ENCODE measurements at places on chromosomes 11 and 22. TPM values are rescaled to one million over a fixed set of nuclear protein-coding genes. Genes with fewer than 3 reads are reported as not detected.

- no peak for DNase-seq
Measured at GRCh38 chr11:128905345-128906184, 14.4 kb downstream of the KCNJ5 start.

- DNase-seq = no peak
Measured at GRCh38 chr11:63901660-63902059, 15.3 kb downstream of the RCOR2 start.

- DNase-seq = peak; percentile 36
Measured at GRCh38 chr22:31604137-31604705, 57.8 kb downstream of the PISD start.

- no peak for DNase-seq
Measured at GRCh38 chr11:82523141-82523540, 210.5 kb downstream of the FAM181B start.

DNA sequence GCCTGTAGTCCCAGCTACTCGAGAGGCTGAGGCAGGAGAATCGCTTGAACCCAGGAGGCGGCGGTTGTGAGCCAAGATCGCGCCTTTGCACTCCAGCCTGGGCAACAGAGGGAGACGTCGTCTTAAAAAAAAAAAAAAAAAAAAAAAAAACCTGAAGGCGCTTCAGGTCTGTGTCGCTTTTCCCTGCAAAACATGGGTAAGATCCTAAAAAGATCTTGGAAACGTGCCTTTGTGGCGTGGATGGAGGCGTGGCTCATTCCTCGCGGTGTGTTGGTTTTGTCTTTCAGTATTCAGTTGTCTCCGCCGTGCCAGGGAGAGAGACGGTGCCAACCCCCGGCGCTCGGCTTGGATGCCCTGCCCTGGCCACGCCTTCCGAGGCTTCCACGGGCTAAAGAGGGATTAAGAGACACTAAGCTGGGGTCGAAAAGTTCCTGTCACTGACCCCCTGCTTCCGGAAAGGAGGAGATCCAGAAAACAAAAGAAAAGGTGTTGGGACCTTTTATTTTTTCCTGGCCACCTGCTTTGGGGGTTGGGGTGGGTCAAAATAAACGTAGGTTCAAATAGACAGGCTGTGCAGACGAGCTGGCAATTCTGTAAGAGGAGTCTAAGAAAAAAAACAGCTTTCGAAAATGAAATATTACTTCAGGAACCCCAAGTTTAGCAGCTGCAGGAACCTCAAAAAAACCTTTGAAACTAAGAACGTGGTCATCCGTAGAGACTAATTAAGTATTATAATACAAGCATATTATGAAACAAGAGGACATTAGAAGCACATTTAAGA is 1.1 kb upstream of the SLC35F2 start:
- DNase-seq = peak; percentile 62

DNA sequence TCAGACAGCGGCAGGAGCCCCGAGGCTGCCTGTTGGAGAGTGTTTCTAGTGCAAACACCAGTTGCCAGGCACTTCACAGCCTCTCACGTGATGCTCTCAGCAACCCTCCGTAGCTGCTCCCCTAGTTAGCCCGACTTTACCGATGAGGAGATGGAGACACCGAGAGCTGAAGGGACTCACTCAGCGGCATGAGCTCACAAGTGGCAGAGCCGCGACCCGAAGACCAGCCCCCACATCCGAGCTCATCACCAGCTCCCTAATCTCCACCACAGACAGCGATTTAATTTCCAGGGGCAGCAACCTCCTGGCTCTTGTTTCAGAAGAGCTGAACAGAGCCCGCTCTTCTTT is 28.7 kb upstream of the RTL6 start:
- DNase-seq = no peak

DNA sequence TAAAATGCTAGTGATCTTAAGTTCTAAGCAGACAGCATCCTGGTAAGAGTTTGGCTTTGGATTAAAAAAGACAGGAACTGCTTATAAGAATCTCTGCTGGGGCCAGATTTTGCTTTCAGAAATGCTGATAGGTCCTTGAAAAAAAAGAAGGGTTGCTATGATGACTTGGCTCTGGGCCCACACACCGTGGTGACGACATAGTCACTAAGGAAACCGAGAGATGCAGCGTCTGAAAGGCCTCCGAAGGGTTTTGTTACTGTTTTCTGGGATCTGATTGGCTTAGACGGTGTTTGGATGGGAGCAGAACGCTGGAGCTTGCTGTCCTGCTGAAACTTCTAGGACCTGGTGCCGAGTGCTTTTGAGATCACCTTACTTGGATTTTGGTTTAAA is 8.4 kb downstream of the FAM118A start:
- peak; percentile 88 for DNase-seq

GRCh38 chr11:12319988-12320387 is 57.4 kb upstream of the PARVA start:
- no peak for DNase-seq

GRCh38 chr22:35742342-35743100 is 24.8 kb downstream of the APOL5 start:
- DNase-seq = no peak

DNA sequence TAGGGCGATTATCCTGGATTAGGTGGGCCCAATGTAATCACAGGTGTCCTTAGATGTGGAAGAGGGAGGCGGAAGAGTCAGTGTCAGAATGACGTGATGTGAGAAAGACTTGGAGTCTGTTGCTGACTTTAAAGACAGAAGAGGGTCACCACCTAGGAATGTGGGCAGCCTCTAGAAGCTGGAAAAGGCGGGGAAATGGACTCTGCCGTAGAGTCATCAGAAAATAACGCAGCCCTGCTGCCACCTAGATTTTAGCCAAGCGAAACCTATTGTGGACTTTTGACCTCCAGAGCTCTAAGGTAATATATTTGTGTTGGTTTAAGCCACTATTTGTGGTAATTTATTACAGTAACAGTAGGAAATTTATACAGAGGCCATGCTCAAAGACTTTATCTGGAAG is 4.8 kb downstream of the DDX10 start:
- no peak for DNase-seq

- DNase-seq = peak; percentile 88
Measured at GRCh38 chr11:46367244-46367915, 14.1 kb upstream of the MDK start.

GRCh38 chr11:115572551-115572950 is 68.3 kb upstream of the CADM1 start:
- DNase-seq = no peak

DNA sequence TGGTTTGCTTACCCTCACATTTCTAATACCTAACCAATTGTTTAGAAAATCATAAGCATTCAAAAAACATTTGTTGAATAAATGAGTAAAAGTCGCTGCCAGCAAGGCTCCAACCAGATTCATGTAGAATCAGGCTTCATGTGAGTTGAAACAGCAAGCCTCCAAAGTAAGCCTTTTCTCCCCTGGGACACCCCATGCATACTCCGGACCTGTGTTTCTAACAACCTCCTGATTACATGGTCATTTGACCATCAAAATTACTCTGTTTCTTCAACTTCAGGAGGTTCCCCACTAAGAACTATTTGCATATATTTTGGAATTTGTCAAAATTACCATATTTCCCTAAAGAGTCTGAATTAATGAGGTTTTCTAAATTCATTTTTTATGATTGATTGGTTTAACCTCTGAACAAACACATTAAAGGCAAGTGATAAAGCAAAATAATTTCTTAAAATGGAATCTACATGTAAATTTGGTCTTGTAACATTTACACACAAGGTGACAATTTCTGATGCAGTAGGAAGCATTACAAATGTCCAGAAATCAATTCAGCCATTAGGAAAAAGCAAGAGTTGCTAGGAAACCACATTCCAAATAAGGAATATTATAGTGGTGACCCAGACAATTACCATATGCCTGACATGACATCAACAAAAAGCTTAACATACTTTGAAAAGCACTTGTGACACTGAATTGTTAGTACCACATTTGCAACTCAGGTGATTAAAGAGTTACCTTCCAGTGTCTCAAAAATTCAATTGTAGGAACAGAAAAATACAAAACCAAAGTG is 252.6 kb downstream of the GUCY1A2 start:
- no peak for DNase-seq

DNA sequence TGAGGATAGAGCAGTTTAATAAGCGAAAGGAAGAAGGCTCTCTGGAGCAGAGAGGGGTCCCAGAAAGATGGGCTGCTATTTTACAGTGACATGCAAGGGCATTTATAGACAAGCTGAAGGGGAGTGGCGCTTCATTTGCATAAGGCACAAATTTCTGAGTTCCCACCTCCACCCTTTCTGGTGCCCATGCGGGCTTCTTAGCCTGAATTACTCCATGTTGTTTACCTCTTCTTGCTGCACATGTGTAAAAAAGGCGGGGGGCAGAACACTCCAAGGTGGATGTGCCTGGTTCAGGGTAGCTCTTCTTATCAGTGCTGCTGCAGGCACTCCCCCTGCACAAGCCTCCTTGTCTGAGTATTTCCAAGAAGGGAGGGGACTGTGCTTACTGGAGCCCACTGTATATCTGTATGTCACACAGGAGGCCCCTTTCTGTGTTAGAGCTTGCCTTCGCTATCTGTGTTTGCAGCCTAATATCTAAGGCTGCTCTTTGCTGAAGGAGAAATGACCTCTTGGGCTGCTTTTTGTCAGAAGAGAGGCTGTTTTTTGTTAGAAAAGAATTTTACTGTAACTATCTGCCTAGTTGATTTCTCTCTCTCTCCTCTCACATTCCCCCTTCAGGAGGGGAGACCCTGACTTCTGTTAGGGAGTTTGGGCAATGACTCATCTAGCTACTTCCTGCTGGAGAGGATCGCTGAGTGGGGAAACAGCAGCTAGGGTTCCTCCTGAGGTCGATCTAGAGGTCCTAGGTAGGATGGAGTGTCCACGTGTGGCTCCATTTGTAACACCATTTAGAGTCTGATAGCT is 1057.0 kb upstream of the CNTN5 start:
- DNase-seq = no peak

DNA sequence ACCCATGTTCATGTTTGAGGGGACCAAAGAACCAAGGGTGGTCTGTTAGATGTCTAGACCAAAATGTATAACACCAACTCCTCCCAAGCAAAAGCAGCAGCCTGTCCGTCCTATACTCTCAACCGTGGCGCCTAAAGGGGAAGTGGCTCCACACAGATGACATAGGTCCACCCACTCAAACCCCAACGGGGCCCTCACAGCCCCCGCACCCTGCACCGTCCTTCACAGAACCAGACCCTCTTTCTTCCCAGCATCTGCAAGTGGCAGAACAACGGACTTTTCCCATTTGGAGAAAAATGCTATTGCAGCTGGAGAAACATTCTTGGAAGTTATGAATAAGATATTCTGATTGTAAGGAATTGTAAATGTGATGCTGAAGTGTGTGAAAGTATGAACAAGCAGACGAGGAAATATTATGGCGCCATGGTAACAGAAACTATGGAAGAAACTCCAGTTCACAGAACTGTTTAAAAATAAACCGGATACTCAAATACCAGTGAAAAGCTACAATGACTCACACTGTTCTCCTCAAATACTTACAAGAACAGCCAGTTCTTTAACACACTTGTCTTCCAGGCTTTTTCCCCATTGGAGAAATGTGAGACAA is 76.5 kb upstream of the ARFGAP3 start:
- no peak for DNase-seq

GRCh38 chr22:22678970-22679369 is 34.6 kb downstream of the GGTLC2 start:
- no peak for DNase-seq

- DNase-seq = no peak
Measured at GRCh38 chr11:79507706-79508105, 66.9 kb upstream of the TENM4 start.

DNA sequence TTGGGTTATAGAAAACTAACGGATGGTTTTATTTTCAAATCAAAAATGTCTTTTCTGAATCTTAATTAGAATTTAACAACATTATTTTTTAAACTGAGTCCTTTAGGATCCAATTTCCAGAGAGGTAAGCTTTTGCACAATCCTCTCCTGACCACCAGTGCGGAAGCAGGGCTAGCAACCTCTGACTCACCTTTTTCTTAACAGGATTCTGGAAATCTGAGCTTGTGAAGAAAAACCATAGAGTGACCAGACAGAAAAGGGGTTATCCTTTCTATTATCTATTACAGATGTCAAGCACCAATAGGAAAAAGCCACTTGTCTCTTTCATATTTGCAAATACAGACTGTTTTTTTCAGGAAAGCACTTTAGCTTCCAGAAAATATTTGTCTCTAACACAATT is 25.3 kb downstream of the ALG9 start:
- no peak for DNase-seq

GRCh38 chr22:49303781-49304461 is 523.8 kb downstream of the BRD1 start:
- DNase-seq = peak; percentile 39

- no peak for DNase-seq
Measured at GRCh38 chr11:70104419-70104818, 26.3 kb downstream of the ANO1 start.

DNA sequence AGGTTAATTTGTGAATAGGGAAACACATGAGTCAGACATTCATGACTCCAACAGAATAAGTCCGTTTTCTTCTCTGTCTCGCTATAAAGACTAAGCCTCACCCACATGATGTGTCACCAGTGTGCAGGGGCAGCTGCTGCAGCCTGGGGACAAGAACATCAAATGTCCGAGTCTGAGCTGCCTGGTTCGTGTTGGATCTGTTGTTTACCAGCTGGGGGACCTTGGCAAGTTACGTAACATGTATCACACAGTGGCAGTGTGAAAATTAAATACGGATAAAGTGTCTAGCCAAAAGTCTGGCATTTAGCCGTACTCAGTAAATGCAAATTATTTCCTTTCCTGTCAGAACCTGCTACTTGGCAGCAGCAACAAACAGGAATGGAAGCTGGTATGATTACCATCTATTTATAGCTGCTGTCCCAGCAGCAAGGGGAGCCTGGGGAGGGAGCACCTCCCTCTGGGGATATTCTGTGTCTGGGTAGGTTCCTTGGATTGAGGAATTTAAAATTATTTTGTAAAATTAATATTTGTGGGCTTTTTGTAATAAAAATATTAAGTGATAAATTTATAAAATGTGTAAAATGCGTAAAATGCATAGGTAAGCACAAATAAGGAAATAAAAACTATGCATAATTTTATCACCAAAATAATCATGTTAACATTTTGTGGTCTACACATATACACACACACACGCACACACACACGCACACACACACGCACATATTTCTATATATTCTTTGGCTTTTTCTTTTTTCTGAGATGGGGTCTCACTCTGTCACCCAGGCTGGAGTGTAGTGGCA is 1.3 kb upstream of the CLDN25 start:
- no peak for DNase-seq

Gene MS4A12
- total RNA-seq = not detected

Gene PLEKHB1
- 370 TPM for total RNA-seq

Gene CHRNA10
- total RNA-seq = 4.6 TPM

Gene CARD10
- total RNA-seq = 31.6 TPM

Gene BAD
- total RNA-seq = 47.4 TPM

Gene BEST1
- total RNA-seq = 31.3 TPM

Gene KDELR3
- total RNA-seq = 15.4 TPM

Measured in sciatic nerve (tissue), 2 donors.